Renal cortical epithelial cell (primary cell): ENCODE measurements at places on chromosomes 7 and 10.
A peak's percentile ranks its signal among the peaks of the same experiment; 100 is the strongest.

DNA sequence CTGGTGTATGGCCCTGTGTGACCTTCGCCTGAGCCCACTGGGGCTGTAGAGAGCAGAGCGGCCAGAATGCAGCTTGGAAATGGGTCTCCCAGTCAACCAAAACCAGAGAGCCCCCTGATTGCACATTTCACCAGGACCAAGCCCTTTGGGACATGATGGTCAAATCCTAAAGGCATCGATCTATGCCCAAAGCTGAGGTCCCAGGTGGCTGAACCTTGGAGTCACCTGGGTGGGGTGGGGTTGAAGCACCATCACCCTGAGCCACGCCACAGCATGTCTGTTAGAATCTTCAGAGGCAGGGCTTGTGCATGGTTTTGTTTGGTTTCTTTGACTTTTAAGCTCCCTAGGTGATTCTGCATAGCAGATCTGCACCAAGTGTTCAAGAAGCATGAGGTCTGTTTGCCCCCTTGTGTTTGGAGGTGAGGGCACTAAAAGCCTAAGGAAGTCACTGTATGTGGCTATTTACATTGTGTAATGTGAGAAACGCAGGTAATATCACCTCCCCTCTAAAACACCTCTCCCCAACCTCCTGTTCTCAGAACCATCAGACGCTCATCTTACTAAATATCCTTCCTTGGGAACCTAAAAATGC lies 9.6 kb downstream of the PKD1L1 start:
- DNase-seq, result no peak

- DNase-seq, result no peak
Measured at GRCh38 chr10:71250842-71251241, 38.5 kb downstream of the UNC5B start.

DNA sequence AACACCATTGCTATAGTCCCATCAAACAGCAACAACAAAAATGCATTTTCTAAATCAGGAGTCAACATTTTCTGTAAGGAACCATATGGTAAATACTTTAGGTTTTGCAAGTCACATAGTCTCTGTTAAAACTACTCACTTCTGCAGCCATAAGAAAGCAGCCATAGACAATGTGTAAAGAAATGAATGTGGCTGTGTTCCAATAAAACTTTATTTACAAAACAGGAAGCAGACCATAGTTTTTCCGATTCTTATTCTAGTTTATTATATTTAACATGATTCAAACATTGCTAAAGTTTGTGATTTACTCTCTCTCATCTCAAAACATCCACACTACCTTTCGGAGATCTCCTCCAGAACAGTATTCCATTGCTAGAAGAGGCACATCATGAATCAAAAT lies 6.9 kb downstream of the CHUK start:
- no peak for DNase-seq

- no peak for DNase-seq
Measured at GRCh38 chr7:28180364-28181147, at the start of gene JAZF1. JAZF1 (minus strand) TSS chr7:28180795.

- no peak for DNase-seq
Measured at GRCh38 chr10:7810443-7810842, 7.9 kb upstream of the TAF3 start.

DNA sequence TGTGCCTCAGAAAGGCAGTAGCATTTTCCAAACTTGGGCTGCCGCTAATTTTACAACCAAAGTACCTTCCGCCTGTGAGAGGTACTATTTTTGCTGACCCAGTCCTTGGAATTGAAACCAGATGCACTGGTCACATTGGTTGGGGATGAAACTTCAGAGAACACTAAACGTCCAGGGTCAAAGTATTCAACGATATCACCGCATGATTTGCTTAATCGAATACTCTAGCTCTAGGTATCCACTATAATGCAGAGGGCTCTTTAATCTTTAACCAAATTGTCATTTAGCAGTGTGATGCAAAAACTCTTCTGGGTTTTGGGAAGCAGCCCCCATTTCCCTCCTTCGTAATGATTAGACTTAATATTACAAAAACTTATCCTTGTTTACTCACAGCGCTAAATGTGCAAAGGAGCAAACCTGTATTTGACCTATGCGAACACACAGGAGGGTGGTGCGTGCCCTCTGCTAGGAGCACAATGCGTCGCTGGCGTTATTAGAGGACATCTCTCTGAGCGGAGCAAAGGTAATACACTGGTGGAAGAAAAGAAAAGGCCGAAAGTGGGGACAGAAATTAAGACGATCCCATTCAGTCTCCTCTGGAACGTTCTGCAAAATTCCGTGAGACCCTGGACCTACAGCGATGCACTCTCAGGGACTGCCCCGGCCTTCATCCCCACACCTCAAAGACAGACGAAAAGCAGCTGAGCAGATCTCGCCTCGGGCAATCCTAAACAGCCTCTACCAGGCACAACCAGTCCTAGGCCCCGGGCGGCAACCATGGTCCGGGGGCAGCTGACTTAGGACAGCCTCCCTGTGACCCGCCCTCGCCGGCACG lies 916 bp upstream of the EEPD1 start:
- no peak for DNase-seq

DNA sequence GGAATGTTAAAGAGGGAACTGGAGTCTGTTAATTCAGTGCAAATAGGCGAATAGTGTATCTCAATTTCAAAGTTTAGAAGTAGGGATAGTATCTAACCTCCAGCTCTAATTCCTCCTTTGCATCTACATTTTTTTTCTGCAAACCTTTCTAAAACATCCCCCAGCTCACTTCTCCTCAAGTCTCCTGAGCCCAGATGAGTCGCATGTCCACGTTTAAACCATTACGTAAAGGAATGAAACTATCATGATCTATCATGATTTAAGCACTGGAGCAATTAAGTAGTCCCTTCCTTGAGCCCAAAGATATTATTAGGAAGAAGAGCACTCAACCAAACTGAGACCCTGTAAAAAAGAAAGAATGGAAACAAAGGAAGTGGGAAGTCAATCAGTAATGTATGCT lies 29.9 kb downstream of the GPR22 start:
- DNase-seq, result no peak

- DNase-seq, result peak; percentile 65
Measured at GRCh38 chr10:24821986-24822385, 98.3 kb upstream of the ARHGAP21 start.

- no peak for DNase-seq
Measured at GRCh38 chr7:159144758-159145489, at the start of gene VIPR2. VIPR2 (minus strand) TSS chr7:159144867; CDS start chr7:159144771, 96 bp downstream.

- DNase-seq, result no peak
Measured at GRCh38 chr10:106217627-106218026, 946.9 kb downstream of the SORCS1 start.

DNA sequence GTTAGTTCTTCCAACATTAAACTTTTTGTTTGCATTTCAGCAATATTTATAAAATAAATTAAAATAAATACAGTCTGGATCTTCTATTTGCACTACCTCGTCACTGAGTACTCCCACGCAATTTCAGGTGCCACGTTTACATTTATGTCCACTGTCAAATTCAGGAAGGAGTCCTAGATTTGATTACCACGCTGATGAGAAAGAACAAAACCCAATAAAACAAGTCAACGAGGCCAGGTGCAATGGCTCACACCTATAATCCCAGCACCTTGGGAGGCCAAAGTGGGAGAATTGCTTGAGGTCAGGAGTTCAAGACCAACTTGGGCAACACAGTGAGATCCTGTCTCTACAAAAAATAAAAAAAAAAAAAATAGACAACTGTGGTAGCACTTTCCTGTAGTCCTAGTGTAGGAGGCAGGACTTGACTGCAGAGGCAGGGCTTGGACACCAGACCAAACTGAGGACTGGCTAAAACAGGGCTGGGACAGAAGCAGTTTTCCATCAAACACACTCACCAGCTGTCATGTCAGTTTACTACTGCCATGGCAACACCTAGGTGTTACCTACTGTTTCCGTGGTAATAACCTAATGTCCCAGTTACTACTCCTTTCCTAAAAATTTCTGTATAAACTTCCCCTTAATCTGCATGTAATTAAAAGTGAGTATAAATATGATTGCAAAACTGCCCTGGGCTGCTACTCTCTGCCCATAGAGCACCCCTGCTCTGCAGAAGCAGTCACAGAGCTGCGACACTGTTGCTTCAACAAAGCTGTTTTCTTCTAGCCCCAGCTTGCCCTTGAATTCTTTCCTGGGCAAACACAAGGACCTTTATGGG lies 341.7 kb downstream of the PARD3 start:
- peak; percentile 59 for DNase-seq
